ENCODE measurements at places on chromosomes 11 and 22.

- DNase-seq: no peak
Observed at GRCh38 chr11:7651140-7651551, 22.2 kb downstream of the CYB5R2 start.

GRCh38 chr11:69949327-69949726 lies 128.8 kb upstream of the ANO1 start:
- DNase-seq: no peak

- DNase-seq: no peak
Observed at GRCh38 chr22:37659066-37659896, 758 bp downstream of the PDXP start.

GRCh38 chr22:42383287-42383686 lies 48.9 kb downstream of the NFAM1 start:
- no peak for DNase-seq

DNA sequence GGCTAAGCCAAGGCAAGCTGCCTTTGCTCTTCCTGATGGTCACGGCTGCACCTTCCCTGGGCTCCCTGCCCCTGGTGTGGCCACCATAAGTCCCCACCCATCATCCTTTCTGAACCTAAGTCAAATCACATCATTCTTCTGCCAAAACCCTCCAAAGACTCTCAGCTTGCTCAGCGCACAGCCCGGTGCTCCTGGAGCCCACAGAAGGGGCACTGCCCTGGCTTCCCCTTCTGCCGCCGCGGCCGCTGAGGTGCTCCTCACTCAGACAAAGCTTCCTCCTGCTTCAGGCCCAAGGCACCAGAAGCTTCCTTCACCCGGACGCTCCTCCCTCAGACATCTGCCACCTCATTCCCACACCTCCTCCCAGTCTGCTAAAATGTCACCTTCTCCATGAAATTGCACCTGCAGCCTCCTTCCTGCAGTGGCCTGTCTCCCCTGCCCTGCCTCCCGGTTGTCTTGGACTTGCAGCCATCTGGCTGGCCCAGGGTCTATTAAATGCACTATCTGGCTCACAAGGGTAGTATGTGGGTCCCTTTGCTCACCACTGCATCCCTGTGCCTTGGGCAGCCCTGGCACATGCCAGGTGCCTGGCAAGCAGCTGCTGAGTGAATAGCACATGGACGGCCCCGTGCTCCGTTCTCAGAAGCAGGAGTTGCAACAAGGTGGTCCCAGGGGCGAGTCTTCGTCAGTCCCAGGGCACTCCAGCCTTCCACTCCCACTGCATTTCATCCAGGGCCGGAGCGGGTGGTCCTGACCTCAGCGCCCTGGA lies 108.2 kb downstream of the WNT7B start:
- DNase-seq: no peak

GRCh38 chr22:23565915-23566704 lies 14.0 kb downstream of the IGLL1 start:
- no peak for DNase-seq

GRCh38 chr11:113085446-113085845 lies 124.2 kb downstream of the NCAM1 start:
- DNase-seq: no peak

DNA sequence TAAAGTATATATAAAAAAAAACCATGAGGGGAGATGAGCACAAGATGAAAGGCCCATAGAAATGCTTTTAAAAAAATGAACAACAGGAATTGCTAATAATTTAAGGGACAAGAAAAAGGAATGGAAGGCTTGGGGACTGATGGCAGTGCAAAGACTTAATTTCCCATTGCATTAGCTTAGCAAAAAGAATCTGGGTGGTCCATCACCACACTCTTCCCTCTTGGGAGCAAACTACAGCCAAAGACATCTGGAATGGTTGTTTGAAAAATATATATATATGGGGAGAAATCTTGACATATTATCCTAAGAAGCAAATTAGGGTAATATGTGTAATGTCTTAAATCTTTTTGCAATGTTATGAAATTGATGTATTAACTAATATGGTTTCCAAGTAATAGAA lies 727.1 kb downstream of the METTL15 start:
- DNase-seq: no peak

DNA sequence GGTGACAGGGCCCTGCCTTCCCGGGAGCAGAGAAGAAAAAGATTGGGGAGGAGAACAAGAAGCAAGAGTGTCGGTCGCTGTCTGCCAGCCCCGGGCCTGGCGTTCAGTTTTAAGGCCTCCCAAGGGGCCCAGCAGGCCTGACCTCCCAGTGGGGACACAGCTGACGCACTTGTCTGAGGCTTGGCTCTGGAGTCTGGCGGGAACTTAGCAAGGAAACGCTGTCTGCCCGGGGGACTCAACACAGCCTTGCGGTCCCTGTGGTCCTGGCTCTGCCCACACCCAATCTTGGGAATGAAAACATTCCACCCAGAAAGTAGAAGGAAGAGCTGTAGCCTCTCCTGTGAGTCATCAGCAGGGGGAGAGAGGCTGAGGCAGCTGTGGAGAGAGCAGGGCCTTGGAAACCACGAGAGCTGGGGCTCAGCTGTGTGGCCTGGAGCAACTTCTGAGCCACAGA lies 54.4 kb downstream of the TRAF6 start:
- DNase-seq: no peak

GRCh38 chr11:27386181-27386845 lies 23.3 kb upstream of the CCDC34 start:
- no peak for DNase-seq

GRCh38 chr11:93741882-93742226 lies 382 bp downstream of the C11orf54 start:
- DNase-seq: no peak

- no peak for DNase-seq
Observed at GRCh38 chr11:108393046-108393445, 74.3 kb downstream of the C11orf65 start.

DNA sequence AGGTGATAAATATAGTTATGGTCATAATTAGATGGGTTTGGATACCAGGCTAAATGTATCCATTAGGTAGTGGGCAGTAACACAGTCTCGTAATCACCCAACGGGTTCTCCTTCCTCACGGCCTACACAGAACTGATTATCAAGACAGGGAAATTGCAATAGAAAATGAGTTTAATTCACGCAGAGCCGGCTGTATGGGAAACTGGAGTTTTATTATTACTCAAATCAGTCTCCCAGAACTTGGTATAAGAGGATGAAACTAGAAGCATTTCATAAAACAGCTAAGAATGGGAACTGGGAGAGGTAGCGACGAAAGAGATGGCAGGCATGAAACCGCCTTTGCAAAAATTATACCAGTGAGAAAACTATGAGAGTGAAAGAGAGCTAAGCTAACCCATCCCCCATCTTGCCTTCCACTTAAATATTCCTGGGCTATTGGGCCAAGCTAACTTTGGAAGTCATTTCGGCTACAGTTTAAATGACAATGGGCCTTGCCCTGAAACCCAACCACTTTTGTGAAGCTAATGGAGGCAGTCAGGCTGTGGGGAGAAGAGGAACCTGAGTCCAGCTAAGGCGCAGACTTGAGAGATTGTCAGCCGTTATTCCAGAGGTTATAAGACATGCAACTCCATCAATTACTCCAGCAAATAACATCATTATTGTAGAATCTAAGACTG lies 29.6 kb downstream of the CTSC start:
- no peak for DNase-seq
